ENCODE measurements at places on chromosomes 6 and 20. TPM values are rescaled to one million over a fixed set of nuclear protein-coding genes. Genes with fewer than 3 reads are reported as not detected.

The DZANK1 gene
- 6.2 TPM for total RNA-seq

The AK9 gene
- 10.9 TPM for total RNA-seq

The PSORS1C2 gene
- not detected for total RNA-seq

The GJA10 gene
- not detected for total RNA-seq

The SLC17A2 gene
- total RNA-seq: 0.76 TPM

The TNXB gene
- total RNA-seq: 88.2 TPM

The OR11A1 gene
- total RNA-seq: not detected

The RBBP8NL gene
- total RNA-seq: 0.13 TPM

The MRAP2 gene
- total RNA-seq: 5.0 TPM

The ARFGEF3 gene
- 7.8 TPM for total RNA-seq

The COL9A1 gene
- 0.22 TPM for total RNA-seq

The HDGFL1 gene
- total RNA-seq: not detected

The TRIM31 gene
- total RNA-seq: 0.22 TPM

The SSTR4 gene
- not detected for total RNA-seq

The TRIM27 gene
- 47.7 TPM for total RNA-seq

The CST4 gene
- total RNA-seq: not detected

GRCh38 chr6:16136621-16137450 is 8.0 kb downstream of the MYLIP start:
- no peak for DNase-seq

- peak; percentile 51 for DNase-seq
Measured at GRCh38 chr20:3162080-3162611, 2.5 kb upstream of the FASTKD5 start.

GRCh38 chr20:50464026-50464724 is 46.0 kb upstream of the PTPN1 start:
- peak; percentile 67 for DNase-seq

DNA sequence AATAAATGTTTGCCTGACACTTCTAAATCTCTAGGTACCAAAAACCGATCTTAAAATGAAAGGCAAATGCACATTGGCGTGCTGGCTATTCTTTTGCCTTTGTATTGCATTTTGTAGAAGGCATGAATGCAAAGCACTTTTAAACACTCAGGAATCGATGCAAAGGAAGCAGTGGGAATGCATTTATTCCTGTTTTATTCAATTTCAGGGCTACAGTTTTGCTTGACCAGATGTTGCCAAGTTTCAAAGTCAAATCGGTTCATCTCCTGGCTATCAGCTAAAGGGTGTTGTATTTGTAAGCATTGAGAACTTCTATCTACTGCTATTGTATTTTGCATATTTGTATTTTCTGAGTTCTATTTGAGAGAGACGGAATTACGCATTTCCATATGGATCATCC is 659.8 kb upstream of the SLC35B3 start:
- DNase-seq: no peak

DNA sequence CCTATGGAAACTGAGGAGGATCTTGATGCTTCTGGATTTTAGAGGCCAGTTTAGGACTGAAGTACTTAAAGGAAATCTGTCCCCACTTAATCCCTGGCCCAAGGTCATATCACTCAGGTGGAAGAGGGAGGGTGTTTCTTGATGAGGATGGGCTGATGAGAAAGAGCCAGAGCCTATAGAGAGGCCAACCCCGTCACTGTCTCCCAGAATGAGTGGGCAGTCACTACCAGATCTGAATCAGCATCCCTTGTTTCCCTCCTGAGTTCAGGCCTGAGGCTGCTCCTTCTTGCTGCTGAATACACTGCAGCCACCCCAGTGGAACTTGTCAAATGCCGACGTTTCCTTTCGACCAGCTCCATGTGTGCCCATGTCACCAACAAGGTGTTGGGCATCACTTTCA is 14.8 kb downstream of the ARMC12 start:
- no peak for DNase-seq

- DNase-seq: no peak
Measured at GRCh38 chr6:53282234-53282633, 66.5 kb downstream of the ELOVL5 start.

- DNase-seq: no peak
Measured at GRCh38 chr6:106147476-106147875, 61.3 kb downstream of the PRDM1 start.

DNA sequence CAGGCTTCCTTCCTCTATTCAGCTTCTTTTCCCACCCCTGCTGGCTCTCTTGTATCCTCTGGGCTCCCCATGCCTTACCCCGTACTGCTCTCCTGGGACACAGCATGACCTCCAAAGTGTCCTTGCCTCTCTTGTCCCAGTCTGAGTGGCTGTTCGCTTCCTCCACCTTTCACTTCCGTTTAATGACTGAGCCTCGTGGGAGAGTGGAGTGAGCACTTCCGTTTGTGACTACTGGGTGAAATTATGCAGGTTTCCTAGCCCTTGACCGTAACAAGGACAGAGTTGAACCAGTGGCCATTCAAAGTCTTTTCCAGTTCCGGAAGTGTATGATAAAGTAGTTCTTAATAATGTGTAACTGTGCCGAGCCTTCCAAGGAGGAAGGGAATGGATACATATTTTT is 109.2 kb downstream of the ARID1B start:
- DNase-seq: no peak

DNA sequence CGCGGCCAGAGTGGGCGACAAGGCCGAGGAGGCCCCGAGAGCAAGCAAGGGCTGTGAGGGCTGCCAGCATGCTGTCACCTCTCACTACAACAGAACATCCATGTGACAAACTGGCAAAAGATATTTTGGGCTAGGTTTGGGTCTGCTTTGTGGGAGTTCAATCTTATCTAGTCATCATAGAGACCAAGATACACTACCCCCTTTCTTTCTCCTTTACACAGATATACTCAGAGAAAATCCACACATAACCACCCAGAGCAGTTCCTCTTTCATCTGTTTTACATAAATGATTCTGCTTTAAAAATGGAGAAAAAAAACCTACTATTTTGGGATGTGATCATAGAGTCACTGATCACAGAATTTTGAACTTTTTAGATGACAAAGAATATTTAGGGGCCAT is 16.8 kb downstream of the SOX4 start:
- no peak for DNase-seq

- no peak for DNase-seq
Measured at GRCh38 chr6:8017705-8018104, 46.5 kb downstream of the BLOC1S5 start.

- no peak for DNase-seq
Measured at GRCh38 chr6:77019081-77019480, 444.2 kb downstream of the HTR1B start.

DNA sequence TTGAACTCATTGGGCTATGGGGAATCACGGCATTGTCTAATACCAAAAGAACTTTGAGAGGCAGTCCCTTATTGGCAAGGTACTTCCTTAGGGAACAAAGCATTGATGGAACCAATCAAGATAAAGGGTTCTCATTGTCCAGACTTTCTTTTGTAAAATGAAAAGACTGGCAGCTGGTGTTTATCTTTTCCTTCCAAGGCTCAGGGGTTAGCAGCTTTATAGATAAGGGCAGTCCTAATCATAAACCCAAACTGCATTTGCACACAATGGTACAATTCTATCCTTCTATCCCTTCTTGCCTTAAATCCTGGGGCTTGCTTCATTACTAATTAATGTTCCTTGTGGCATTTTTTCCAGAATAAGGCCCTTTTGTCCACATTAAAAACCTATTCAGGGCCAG is 28.6 kb downstream of the CDK19 start:
- no peak for DNase-seq

DNA sequence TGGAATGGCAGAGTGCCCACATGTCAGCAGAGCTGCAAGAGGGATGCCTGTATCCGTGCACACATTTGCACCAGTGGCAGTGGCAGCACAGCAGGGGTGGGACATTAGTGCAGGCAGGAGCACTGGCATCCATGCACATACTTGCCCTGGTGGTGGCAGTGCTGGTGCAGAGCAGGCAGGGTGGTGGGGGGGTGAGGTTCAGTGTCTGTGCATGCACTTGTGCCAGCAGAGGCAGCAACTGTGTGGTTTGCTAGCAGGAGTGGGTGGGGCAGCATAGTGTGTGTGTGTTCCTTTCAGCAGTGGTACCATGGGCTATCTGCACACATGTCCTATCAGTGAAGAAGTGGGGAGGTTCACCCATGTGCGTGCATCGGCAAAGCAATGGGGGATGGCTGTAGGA is 151.6 kb downstream of the EPM2A start:
- DNase-seq: no peak

DNA sequence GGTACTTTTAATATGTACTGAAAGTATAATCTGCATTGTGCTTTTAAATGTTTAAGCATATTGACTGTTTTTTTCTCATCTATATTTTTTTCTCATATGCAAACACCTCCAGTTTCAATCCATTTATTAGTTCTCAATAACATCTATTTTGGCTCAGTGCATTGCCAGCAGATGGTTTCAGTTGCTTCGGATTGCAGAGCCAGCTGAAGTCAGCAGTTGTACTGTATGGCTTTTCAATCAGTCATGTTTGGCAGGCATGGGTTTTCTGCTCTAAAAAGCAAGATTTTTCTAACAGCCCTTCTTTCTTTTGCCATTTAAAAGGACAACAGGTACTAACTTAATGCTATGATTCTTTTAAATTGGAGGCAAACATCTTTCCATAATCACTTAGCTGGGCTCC is 121.2 kb downstream of the CD109 start:
- DNase-seq: no peak

DNA sequence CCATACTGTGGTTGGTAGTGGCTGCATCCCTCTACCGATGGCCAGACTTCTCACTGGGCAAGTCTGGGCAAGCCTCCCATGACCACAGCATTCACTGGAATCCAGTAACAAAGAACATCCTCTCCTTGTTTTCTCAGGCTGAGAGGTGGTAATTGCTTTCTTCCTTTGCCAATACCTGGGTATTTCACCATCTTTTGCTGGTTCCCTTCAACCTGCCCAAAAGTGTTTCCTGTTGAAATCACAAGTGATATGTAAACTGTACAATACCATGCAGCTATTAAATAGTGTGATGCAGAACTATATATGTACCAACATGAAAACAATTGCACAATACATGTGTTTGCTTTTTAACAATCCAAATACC is at the start of gene PTCHD4:
Gene PTCHD4 (minus strand): TSS at position 55 of the 364 bp plus-strand sequence. CDS start 42,240 bp downstream, outside the sequence.
- no peak for DNase-seq

DNA sequence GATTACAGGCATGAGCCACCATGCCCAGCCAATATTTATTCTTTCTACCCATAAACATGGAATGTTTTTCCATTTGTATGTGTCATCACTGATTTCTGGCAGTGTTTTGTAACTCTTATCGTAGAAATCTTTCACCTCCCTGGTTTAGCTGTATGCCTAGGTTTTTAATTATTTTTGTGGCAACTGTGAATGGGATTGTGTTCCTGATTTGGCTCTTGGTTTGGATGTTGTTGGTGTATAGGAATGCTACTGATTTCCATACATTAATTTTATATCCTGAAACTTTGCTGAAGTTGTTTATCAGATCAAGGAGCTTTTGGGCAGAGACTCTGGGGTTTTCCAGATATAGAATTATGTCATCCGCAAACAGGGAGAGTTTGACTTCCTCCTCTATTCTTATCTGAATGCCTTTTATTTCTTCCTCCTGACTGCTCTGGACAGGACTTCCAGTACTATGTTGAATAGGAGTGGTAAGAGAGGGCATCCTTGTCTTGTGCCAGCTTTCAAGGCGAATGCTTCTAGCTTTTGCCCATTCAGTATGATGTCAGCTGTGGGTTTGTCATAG is 198.6 kb downstream of the ZDHHC14 start:
- no peak for DNase-seq

GRCh38 chr6:41964201-41964887 is 22.7 kb upstream of the CCND3 start:
- no peak for DNase-seq

GRCh38 chr20:63782051-63782471 is 42.5 kb downstream of the SLC2A4RG start:
- no peak for DNase-seq

- no peak for DNase-seq
Measured at GRCh38 chr20:58573986-58574385, 58.8 kb upstream of the APCDD1L start.

GRCh38 chr6:97775012-97775411 is 492.0 kb upstream of the MMS22L start:
- DNase-seq: no peak

- no peak for DNase-seq
Measured at GRCh38 chr20:23011008-23011721, 23.9 kb upstream of the SSTR4 start.

- no peak for DNase-seq
Measured at GRCh38 chr20:62908971-62909791, 17.1 kb downstream of the DIDO1 start.

DNA sequence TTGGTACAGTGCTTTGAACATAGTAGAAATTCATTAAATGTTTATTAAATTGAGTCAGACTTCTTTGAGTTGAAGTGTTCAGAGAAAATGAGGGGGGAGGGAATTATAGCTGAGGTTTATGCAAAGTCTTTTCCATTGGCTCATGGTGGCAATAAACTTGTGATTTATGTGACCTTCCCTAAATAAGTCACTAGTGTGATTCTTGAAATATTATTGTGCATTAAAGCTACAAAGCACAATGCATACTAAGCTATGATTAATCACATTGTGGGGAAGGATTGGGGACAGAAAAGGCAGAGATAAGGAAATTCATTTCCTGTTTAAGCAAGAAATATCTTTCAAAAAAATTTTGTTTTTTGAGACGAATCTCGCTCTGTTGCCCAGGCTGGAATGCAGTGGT is 877.5 kb downstream of the TFAP2A start:
- DNase-seq: no peak

DNA sequence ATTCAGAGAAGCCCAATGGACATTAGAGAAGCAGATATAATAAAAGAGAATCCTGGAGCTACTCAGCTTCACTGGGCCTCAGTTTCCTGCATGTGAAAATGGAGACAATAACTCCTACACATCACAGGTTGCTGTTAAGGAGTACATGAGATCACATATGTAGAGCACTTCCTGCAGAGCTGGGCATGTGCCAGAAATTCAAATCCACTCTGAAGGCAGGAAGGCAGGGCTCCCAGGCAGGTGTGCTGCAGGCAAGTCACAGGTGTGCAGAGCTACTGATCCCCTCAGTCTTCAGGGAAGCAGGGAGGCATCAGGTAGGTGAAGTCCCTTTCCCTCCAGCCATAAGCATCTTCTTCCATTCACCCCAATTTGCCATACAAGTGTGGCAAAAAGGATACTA is 48.0 kb downstream of the DST start:
- no peak for DNase-seq

- DNase-seq: peak; percentile 55
Measured at GRCh38 chr6:3013486-3013885, 13.8 kb downstream of the NQO2 start.

DNA sequence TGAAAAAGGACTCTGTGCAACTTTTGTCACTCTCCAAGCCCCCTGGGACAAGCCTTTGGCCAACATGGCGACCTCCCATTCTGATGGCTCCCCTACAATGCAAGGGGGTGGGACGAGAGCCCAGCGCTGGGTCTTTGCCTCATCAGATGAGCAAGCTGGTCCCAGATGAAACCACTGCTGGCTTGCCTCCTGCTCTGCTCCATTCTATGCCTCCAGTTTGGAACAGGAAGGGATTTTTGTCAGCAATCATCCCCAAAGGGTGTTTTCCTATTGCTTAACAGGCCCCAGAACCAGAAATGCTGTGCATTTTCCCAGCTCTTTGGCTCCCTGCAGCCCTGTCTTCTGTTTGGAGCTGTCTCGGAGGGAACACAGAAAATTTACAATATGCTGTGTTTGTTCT is 412.7 kb downstream of the MAFB start:
- no peak for DNase-seq

- no peak for DNase-seq
Measured at GRCh38 chr6:2078888-2079287, 166.5 kb downstream of the GMDS start.

- no peak for DNase-seq
Measured at GRCh38 chr20:13442986-13443385, 195.7 kb downstream of the TASP1 start.
